ENCODE measurements at places on chromosomes 3 and 15. TPM values are rescaled to one million over a fixed set of nuclear protein-coding genes. Genes with fewer than 3 reads are reported as not detected.

LIPH gene
- total RNA-seq, result not detected

OR5H14 gene
- not detected for total RNA-seq

BMF gene
- 8.4 TPM for total RNA-seq

CFAP91 gene
- total RNA-seq, result 0.32 TPM

ROBO1 gene
- 2.1 TPM for total RNA-seq

ZNF280D gene
- total RNA-seq, result 16.9 TPM

FGF12 gene
- total RNA-seq, result not detected

CCR8 gene
- 2.5 TPM for total RNA-seq

IL20RB gene
- total RNA-seq, result 1.2 TPM

FANCD2OS gene
- not detected for total RNA-seq

SEMA6D gene
- not detected for total RNA-seq

C3orf20 gene
- total RNA-seq, result 0.08 TPM

ACKR2 gene
- 1.3 TPM for total RNA-seq

TTC14 gene
- total RNA-seq, result 34.4 TPM

VILL gene
- total RNA-seq, result 13.2 TPM

PRSS50 gene
- total RNA-seq, result not detected

TKT gene
- 214 TPM for total RNA-seq

PLSCR2 gene
- not detected for total RNA-seq

WDR53 gene
- total RNA-seq, result 30.3 TPM

RNU5B-1 gene
- total RNA-seq, result not detected

ALG1L2 gene
- 0.82 TPM for total RNA-seq

PATL2 gene
- total RNA-seq, result 4.8 TPM

STRA6 gene
- not detected for total RNA-seq

TEX55 gene
- not detected for total RNA-seq

SERPINI1 gene
- 1.6 TPM for total RNA-seq

CLDN11 gene
- 0.10 TPM for total RNA-seq

ZKSCAN7 gene
- total RNA-seq, result 3.6 TPM

GRAMD2A gene
- not detected for total RNA-seq

ZNF445 gene
- total RNA-seq, result 14.1 TPM

PRR20G gene
- total RNA-seq, result not detected

GUCA1C gene
- not detected for total RNA-seq

PCSK6 gene
- 1.3 TPM for total RNA-seq

GPR27 gene
- total RNA-seq, result 2.7 TPM

CCDC39 gene
- not detected for total RNA-seq

ATP1B3 gene
- total RNA-seq, result 226 TPM

FBXO40 gene
- not detected for total RNA-seq

GXYLT2 gene
- total RNA-seq, result not detected

SLC9A9 gene
- total RNA-seq, result 1.0 TPM

DPPA2 gene
- total RNA-seq, result not detected

IL12A gene
- not detected for total RNA-seq

CCR3 gene
- not detected for total RNA-seq

STX19 gene
- not detected for total RNA-seq

CRYBG3 gene
- total RNA-seq, result 5.1 TPM

DCBLD2 gene
- total RNA-seq, result 1.9 TPM

ANKRD63 gene
- 0.17 TPM for total RNA-seq

CLRN1 gene
- total RNA-seq, result not detected

SLC12A1 gene
- not detected for total RNA-seq

IL5RA gene
- total RNA-seq, result 0.34 TPM

NAA50 gene
- 202 TPM for total RNA-seq

SNRPN gene
- total RNA-seq, result 43.6 TPM

OSTN gene
- not detected for total RNA-seq
